ENCODE measurements at places on chromosomes 6 and 20. TPM values are rescaled to one million over a fixed set of nuclear protein-coding genes. Genes with fewer than 3 reads are reported as not detected.

The CFB gene
- total RNA-seq: 1.2 TPM

The ITPA gene
- total RNA-seq: 24.2 TPM

The EYA2 gene
- not detected for total RNA-seq

The CTSZ gene
- 192 TPM for total RNA-seq

The TNNC2 gene
- 0.33 TPM for total RNA-seq

The LY6G5C gene
- total RNA-seq: 2.4 TPM

The CAP2 gene
- total RNA-seq: 0.48 TPM

The CRYBG1 gene
- total RNA-seq: 34.6 TPM

The HLA-G gene
- not detected for total RNA-seq

The SLPI gene
- not detected for total RNA-seq

The FARS2 gene
- 27.5 TPM for total RNA-seq

The UNC5CL gene
- not detected for total RNA-seq

The MUC22 gene
- total RNA-seq: not detected

The KHDC1L gene
- not detected for total RNA-seq

The MPIG6B gene
- total RNA-seq: not detected

The LGSN gene
- total RNA-seq: not detected

The ALDH5A1 gene
- 0.98 TPM for total RNA-seq

The COL9A3 gene
- 0.65 TPM for total RNA-seq

The SMLR1 gene
- not detected for total RNA-seq

The CPXM1 gene
- total RNA-seq: 0.19 TPM

The GABRR2 gene
- total RNA-seq: 0.67 TPM

The AGER gene
- not detected for total RNA-seq

The RPRD1B gene
- total RNA-seq: 21.4 TPM

The SERINC3 gene
- 135 TPM for total RNA-seq

The ACAT2 gene
- total RNA-seq: 38.3 TPM

The LIN28B gene
- total RNA-seq: not detected

The TREM2 gene
- total RNA-seq: not detected

The LAMA4 gene
- total RNA-seq: 792 TPM

The HSPA1L gene
- total RNA-seq: 0.98 TPM

The ADAM33 gene
- total RNA-seq: under 0.01 TPM

Measured in vein endothelial cell (primary cell).